ENCODE measurements at places on chromosomes 1 and 21. TPM values are rescaled to one million over a fixed set of nuclear protein-coding genes. Genes with fewer than 3 reads are reported as not detected.

DNA sequence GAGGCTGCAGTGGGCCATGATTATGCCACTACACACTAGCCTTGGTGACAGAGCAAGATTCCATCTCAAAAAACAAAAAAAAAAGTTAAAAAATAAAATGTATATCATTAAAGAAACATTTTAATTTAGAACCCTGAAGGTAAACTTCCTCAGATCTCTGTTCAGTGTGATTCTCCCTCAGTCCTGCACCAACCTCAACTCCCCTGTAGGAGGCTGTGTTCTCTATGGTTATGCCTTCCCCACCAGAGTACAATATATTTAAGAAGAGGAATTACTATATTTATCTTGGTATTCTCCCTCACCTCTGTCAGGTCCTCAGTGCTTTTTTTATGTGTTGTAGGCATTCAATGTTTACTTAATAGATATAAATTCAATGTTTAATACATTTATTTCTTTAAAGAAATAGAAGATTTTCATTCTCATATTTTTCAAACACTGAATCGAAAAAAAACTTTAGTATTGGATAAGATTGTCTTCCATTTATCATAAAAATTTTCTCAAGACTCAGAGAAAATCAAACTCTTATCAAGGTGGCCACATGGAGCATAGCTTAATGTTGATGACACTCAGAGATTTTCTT is 4.8 kb upstream of the LRRC8B start:
- H3K4me1 ChIP-seq, result peaks cover 15% of the 10 kb centered on the region
- no peak for DNase-seq
- H3K27ac ChIP-seq, result no peak overlapping the region

DNA sequence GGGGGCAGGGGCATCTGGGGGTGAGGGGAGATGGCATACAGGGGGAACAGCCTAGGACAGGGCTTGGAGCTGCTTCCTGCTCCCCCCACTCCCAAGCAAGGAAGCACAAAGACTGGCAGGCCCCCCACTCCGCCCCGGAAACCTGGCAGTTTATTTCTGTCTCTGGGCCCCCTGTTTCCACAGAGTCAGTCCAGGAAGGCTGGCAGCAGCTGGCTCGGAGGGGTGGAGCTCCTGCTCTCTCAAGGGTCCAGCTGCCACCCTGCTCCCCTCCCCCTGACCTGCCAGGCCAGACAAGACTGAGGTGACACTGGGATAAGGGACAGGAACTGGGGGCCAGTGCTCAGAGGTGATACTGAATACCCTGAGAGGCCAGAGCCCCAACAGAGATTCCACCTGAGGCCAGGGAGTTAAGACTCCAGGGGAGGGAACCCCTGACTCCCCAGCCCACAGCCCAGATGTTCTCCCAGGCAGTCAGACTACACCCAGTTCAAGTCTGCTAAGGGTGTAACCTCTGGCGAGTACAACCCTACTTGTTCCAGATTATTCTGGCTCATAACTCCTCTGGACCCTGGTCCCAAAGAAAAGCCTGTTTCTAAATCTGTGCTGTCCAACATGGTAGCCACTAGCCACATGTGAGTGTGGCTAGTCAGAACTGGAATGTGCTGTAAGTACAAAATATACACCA is 26.3 kb downstream of the AHDC1 start:
- no peak for DNase-seq
- peaks cover 40% of the 10 kb centered on the region for H3K4me1 ChIP-seq
- H3K4me3 ChIP-seq, result no peak overlapping the region

DNA sequence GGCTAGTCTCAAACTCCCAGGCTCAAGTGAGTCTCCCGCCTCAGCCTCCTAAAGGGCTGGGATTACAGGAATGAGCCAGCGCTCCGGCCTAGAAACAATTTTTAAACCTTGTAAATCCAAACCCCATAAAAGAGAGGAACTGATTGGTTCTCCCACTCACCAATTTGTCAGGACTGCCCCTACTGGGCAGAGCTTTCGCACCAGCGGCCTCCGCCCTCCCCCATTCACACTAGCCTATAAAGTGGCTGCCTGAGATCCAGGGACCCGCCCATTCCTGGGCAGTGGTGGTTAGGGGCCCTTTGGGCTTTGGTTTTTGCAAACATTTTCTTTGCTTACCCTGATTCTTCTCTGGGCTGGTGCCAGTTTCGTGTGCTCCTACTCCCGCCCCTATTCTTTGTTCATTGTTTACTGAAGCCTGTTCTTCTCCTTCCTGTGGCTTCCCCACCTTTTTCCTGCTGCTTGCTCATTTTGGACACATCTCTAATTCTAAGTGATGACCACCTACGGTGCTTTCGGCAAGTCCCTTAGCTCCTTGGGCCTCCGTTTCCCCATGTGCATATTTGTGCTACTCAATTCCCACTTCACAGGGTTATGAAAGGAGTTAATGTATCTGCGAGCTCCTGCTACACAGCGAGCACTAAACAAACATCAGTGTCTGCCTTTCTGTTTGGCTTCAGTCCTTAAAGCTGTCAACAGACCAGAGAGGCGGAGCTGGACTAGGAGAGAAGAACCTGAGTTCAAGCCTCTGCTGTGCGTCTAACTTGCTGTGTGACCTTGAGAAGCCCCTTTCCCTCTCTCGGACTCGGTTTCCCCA is 39.8 kb upstream of the CLIC4 start:
- peaks cover 2% of the 10 kb centered on the region for H3K27me3 ChIP-seq
- peaks cover 27% of the 10 kb centered on the region for H3K4me1 ChIP-seq
- H3K36me3 ChIP-seq, result no peaks in the 10 kb centered on the region
- peak overlapping the region; percentile 62 for H3K27ac ChIP-seq

- peaks cover 36% of the 10 kb centered on the region for H3K4me1 ChIP-seq
- H3K4me3 ChIP-seq, result no peak overlapping the region
- no peak overlapping the region for H3K27ac ChIP-seq
- no peaks in the 10 kb centered on the region for H3K36me3 ChIP-seq
- no peaks in the 10 kb centered on the region for H3K27me3 ChIP-seq
Observed at GRCh38 chr1:60898413-60898812, 183.9 kb upstream of the NFIA start.

- no peaks in the 10 kb centered on the region for H3K4me1 ChIP-seq
- H3K36me3 ChIP-seq, result peaks cover 10% of the 10 kb centered on the region
- H3K4me3 ChIP-seq, result no peak overlapping the region
- H3K27me3 ChIP-seq, result no peaks in the 10 kb centered on the region
- no peak overlapping the region for H3K27ac ChIP-seq
- no peak for DNase-seq
Observed at GRCh38 chr21:25005388-25005787, 601.9 kb downstream of the MRPL39 start.

GRCh38 chr1:28329395-28330153 is 734 bp downstream of the MED18 start:
- H3K4me1 ChIP-seq, result peaks cover 9% of the 10 kb centered on the region
- H3K36me3 ChIP-seq, result peaks cover 25% of the 10 kb centered on the region
- peak overlapping the region; percentile 90 for H3K4me3 ChIP-seq
- H3K27ac ChIP-seq, result peak overlapping the region; percentile 99
- H3K27me3 ChIP-seq, result peaks cover 2% of the 10 kb centered on the region

DNA sequence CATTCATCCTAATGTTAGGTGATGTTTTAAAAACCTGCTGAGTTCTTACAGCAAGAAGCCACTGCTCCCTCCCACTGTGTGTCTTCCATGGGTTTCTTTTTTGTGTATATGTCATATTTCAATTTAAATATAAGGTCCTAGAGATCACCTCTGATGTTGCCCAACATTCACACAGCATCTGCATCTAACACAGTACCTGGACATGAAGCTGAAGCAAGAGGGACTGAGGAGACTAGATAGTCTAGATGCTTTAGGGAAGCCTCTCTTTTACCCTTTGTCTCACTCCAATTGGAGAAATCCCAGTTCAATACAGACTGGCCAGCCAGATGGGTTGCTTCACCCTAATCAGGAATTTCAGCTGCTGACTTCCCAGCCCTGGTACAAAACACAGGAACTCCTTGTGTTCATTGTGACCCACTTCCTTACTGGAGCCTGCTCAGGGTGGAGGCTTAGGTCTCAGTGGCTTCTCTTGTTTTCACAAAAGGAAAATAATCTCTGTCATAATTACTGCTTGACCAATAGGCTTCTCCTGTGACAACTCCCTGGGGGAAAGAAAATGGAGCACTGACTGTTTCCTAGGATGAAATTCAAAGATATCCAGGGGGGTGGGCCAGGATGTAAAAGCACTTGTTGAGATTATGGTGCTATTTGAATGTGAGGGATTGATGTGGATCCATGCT is 17.3 kb downstream of the BTG2 start:
- H3K4me1 ChIP-seq, result peaks cover 46% of the 10 kb centered on the region
- no peak for DNase-seq
- H3K27ac ChIP-seq, result no peak overlapping the region
- H3K27me3 ChIP-seq, result peaks cover 91% of the 10 kb centered on the region

- no peaks in the 10 kb centered on the region for H3K27me3 ChIP-seq
- H3K4me3 ChIP-seq, result no peak overlapping the region
- no peaks in the 10 kb centered on the region for H3K36me3 ChIP-seq
- DNase-seq, result no peak
Observed at GRCh38 chr1:223755432-223755792, 43.1 kb downstream of the CAPN2 start.

DNA sequence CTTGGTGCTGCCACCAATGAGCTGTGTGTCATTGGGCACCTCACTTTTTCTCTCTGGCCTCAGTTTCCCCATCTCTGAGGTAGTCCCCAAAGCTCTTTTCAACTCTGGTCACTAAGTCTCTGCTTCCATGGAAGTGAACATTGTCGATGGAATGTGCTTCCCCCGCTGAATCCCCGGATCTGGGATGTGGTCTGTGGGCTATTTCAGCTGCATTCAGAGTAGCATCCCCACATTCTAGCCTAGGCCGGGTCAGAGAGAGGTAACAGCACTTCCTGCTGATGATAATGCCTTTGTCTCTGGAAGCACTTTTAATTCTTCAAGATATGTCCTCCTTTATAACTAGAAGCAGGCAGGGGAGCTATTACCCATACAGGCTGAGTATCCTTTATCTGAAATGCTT is 29.8 kb downstream of the RASSF5 start:
- no peak overlapping the region for H3K4me3 ChIP-seq
- no peaks in the 10 kb centered on the region for H3K36me3 ChIP-seq
- peaks cover 5% of the 10 kb centered on the region for H3K4me1 ChIP-seq
- DNase-seq, result no peak

DNA sequence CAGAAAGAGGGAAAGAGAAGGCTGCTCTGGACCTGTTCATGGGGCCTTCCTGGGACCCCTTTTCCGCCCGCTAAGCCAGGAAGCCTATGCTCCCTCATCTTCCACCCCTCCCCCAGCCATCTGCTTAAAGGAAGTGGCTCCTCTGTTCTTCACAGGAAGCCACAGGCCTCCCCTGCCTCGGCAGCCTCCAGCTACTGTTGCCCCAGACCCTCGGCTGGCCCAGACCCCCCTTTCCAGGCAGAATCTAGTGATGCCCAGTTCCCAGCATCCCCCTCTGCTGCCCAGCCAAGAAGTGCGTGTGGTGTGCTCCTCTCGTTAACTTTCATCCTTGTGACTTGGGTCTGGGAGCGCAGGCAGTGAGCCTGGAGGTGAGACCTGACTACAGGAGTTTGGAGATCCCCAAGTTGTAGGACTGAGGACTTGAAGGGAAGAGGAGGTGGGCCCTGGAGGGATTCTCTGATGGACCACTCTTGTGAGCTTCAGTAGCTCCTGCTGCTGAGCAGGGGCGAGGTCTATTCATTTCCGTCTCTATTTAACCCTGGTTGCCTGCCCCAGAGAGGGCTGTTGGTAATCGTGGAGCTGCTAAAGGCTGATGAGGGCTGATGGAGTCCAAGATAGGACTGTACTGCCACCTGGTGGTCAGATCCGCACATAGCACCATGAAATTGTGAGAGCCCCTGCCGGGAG is 9.1 kb downstream of the IFI6 start:
- H3K27me3 ChIP-seq, result peaks cover 3% of the 10 kb centered on the region
- no peaks in the 10 kb centered on the region for H3K36me3 ChIP-seq
- H3K27ac ChIP-seq, result peak overlapping the region; percentile 75
- peaks cover 29% of the 10 kb centered on the region for H3K4me1 ChIP-seq
- DNase-seq, result peak; percentile 95
- no peak overlapping the region for H3K4me3 ChIP-seq

GRCh38 chr1:17642943-17643342 is 103.4 kb downstream of the ARHGEF10L start:
- no peak overlapping the region for H3K4me3 ChIP-seq
- no peaks in the 10 kb centered on the region for H3K27me3 ChIP-seq
- H3K36me3 ChIP-seq, result peaks cover 20% of the 10 kb centered on the region

- no peak for DNase-seq
- peaks cover 11% of the 10 kb centered on the region for H3K4me1 ChIP-seq
- no peak overlapping the region for H3K27ac ChIP-seq
- no peaks in the 10 kb centered on the region for H3K36me3 ChIP-seq
- no peaks in the 10 kb centered on the region for H3K27me3 ChIP-seq
Observed at GRCh38 chr1:224749916-224750315, 133.8 kb downstream of the CNIH3 start.

GRCh38 chr21:25456672-25457071 is 150.6 kb downstream of the MRPL39 start:
- DNase-seq, result no peak
- H3K4me3 ChIP-seq, result no peak overlapping the region
- no peaks in the 10 kb centered on the region for H3K27me3 ChIP-seq
- no peaks in the 10 kb centered on the region for H3K4me1 ChIP-seq

DNA sequence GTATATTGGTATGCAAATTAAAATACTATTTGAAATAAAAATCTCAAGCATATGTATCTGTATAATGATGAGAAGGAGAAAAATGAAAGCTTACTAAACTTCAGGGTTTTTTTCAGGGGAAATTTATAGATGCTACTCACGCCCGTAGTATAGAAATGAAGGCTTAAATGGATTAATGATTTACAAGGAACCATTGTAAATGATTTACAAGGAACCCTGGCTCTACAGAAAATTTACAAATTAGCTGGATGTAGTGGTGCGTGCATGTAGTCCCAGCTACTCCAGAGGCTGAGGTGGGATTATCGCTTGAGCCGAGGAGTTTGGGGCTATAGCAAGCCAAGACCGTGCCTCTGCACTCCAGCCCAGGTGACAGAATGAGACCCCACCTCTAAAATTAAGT is 150.5 kb downstream of the PCBP3 start:
- H3K27me3 ChIP-seq, result no peaks in the 10 kb centered on the region
- no peak overlapping the region for H3K27ac ChIP-seq
- no peaks in the 10 kb centered on the region for H3K4me1 ChIP-seq
- H3K36me3 ChIP-seq, result no peaks in the 10 kb centered on the region
- no peak for DNase-seq

GRCh38 chr1:224498574-224499170 is 64.1 kb upstream of the WDR26 start:
- H3K4me1 ChIP-seq, result peaks cover 80% of the 10 kb centered on the region
- peak overlapping the region; percentile 100 for H3K27ac ChIP-seq
- H3K36me3 ChIP-seq, result peaks cover 27% of the 10 kb centered on the region
- peak; percentile 82 for DNase-seq
- peaks cover 4% of the 10 kb centered on the region for H3K27me3 ChIP-seq

- H3K27ac ChIP-seq, result no peak overlapping the region
- H3K4me3 ChIP-seq, result no peak overlapping the region
- H3K36me3 ChIP-seq, result no peaks in the 10 kb centered on the region
- no peaks in the 10 kb centered on the region for H3K4me1 ChIP-seq
Observed at GRCh38 chr1:186618401-186619170, 61.6 kb downstream of the PTGS2 start.

OR10J1 gene
- total RNA-seq, result not detected

Measured in WTC11 (cell line).